ENCODE measurements at places on chromosomes 4 and X. TPM values are rescaled to one million over a fixed set of nuclear protein-coding genes. Genes with fewer than 3 reads are reported as not detected.

DNA sequence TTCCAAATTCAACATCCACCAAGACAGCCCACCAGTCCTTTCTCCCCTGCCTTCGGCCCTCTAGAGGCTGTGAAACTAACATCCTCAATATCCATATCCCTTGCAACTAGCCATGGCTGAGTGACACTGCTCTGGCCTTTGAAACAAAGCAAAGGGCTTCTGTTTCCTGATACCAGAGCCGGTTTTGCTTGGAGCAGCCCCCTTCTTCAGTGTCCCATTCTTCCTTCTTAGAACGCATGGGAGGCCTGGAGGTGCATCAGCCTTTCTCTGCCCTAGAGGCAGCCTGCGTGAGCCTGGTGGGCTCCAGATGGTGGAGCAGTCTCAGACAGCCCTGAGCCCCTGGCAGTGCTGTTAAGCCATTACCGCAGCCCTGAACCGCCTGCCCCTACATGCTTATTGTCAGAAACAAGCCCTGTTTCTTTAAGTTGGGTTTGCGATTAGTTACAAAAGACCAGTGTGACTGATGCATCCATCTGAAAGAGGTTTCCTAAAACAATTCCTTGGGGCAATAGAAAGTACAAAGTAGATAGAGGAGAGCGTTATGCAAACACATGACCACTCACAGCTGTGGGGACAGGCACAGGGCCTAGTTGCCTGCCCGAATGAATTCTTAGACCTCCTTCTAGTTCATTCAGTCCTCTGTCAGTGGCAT lies 74.1 kb downstream of the EVC start:
- no peaks in the 10 kb centered on the region for H3K4me1 ChIP-seq
- H3K27me3 ChIP-seq = no peaks in the 10 kb centered on the region
- H3K36me3 ChIP-seq = peaks cover 35% of the 10 kb centered on the region
- H3K4me3 ChIP-seq = no peak overlapping the region
- DNase-seq = peak; percentile 48

DNA sequence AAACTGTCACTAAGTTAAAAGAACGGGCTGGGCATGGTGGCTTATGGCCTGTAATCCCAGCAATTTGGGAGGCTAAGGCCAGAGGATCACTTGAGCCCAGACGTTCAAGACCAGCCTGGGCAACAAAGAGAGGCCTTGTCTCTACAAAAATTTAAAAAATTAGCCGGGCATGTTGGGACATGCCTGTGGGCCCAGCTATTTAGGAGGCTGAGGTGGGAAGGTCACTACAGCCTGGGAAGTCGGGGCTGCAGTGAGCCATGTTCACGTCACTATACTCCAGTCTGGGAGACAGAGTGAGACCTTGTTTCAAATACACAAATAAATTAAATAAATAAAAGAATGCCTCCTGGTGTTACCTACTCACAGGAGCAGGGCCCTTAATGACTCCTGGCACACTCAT lies 69.5 kb downstream of the APBB2 start:
- no peak for DNase-seq
- peaks cover 7% of the 10 kb centered on the region for H3K36me3 ChIP-seq
- H3K4me3 ChIP-seq = no peak overlapping the region
- H3K27ac ChIP-seq = no peak overlapping the region

- H3K4me1 ChIP-seq = no peaks in the 10 kb centered on the region
- no peak for DNase-seq
- peaks cover 2% of the 10 kb centered on the region for H3K36me3 ChIP-seq
- no peak overlapping the region for H3K4me3 ChIP-seq
- H3K27me3 ChIP-seq = no peaks in the 10 kb centered on the region
- no peak overlapping the region for H3K27ac ChIP-seq
Measured at GRCh38 chrX:77450996-77451395, 3.8 kb downstream of the FGF16 start.

DNA sequence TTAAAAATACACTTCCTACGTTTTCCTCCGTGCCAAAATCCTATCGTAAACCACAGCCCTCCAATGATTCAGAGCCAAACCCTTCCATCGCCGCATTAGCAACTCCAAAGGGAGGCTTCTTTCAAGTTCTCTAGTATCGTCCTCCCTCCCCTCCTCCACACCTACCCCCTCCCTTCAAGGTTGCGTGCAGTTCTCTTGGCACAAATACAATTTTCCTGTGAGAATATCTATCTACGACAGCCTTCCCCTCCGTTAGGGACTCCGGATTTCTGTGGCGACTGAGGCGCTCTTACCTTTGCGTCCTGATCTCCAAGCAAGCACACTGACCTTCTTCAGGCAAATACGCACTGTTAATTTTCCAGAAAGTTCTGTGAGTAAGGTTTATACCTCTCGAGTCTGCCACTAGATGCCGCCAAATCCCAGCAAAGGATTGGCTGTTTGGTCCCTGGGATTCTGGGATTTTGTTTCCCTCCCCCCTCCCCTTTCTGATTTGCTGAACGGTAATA lies 1.2 kb upstream of the MORF4L2 start:
- H3K4me1 ChIP-seq = no peaks in the 10 kb centered on the region
- H3K36me3 ChIP-seq = peaks cover 17% of the 10 kb centered on the region
- no peaks in the 10 kb centered on the region for H3K27me3 ChIP-seq
- DNase-seq = peak; percentile 84
- H3K27ac ChIP-seq = peak overlapping the region; percentile 87

DNA sequence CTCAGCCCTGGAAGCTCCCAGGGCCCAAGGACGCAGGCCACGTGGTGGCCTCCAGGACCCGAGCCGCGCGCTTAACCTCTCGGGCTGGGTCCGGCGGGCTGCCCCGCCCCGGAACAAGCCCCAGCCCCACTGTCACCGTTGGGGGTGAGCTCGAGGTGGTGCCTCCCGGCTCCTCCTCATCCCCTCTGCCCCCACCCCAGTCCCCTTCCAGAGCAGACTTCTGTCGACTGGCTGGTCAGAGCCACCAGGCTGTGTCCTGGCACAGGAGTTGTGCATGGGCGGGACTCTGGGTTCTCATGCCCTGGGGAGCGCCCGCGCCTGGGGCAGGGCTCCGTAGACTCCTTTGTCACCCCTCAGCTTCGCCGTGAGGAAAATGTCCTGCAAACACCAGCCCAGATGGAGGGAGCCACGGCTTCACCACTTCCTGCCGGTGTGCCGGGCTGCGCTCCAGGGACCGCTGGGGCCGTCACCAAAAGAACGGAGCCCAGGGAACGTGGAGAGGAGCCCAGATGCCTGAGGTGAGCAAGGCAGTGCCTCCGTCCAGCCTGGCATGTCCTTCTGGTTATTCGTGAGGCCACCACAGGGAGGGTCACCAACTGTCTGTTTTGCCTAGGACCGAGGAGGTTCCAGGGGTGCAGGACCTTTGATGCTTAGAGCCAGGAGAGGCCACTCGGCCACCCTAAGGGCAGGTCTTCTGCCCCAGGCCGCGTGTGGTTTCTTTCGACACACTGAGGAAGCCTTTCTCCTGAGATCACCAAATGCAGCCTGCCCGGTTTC lies 7.1 kb upstream of the RGS12 start:
- H3K4me3 ChIP-seq = no peak overlapping the region
- peak; percentile 30 for DNase-seq
- no peaks in the 10 kb centered on the region for H3K27me3 ChIP-seq

POU4F2 gene
- not detected for total RNA-seq

- no peaks in the 10 kb centered on the region for H3K36me3 ChIP-seq
- H3K27ac ChIP-seq = no peak overlapping the region
Measured at GRCh38 chr4:56086073-56086541, 137.4 kb downstream of the CEP135 start.

- H3K27me3 ChIP-seq = no peaks in the 10 kb centered on the region
- no peaks in the 10 kb centered on the region for H3K4me1 ChIP-seq
- H3K27ac ChIP-seq = no peak overlapping the region
Measured at GRCh38 chrX:51053741-51054140, 143.2 kb downstream of the BMP15 start.

ZNF141 gene
- 42.1 TPM for total RNA-seq

- no peak within 1 kb of the TSS for H3K27ac ChIP-seq
- no peak within 1 kb of the TSS for H3K4me3 ChIP-seq
- no peaks in the 10 kb centered on the region for H3K36me3 ChIP-seq
- no peaks in the 10 kb centered on the region for H3K4me1 ChIP-seq
- H3K27me3 ChIP-seq = no peaks in the 10 kb centered on the region
- no peak for DNase-seq
Measured at GRCh38 chr4:168496834-168497233, at the start of gene PALLD. Gene PALLD (plus strand): TSS chr4:168497052.

SYTL4 gene
- 0.13 TPM for total RNA-seq

ADAMTS3 gene
- total RNA-seq = 0.94 TPM

- peak overlapping the region; percentile 67 for H3K4me3 ChIP-seq
- H3K4me1 ChIP-seq = no peaks in the 10 kb centered on the region
- peaks cover 22% of the 10 kb centered on the region for H3K27me3 ChIP-seq
- H3K36me3 ChIP-seq = peaks cover 21% of the 10 kb centered on the region
Measured at GRCh38 chrX:151177141-151178027, 1.0 kb downstream of the GPR50 start.

GRCh38 chr4:12499693-12500092 lies 984.4 kb downstream of the RAB28 start:
- H3K27me3 ChIP-seq = no peaks in the 10 kb centered on the region
- no peak for DNase-seq
- no peak overlapping the region for H3K4me3 ChIP-seq
- no peak overlapping the region for H3K27ac ChIP-seq
- no peaks in the 10 kb centered on the region for H3K4me1 ChIP-seq

DNA sequence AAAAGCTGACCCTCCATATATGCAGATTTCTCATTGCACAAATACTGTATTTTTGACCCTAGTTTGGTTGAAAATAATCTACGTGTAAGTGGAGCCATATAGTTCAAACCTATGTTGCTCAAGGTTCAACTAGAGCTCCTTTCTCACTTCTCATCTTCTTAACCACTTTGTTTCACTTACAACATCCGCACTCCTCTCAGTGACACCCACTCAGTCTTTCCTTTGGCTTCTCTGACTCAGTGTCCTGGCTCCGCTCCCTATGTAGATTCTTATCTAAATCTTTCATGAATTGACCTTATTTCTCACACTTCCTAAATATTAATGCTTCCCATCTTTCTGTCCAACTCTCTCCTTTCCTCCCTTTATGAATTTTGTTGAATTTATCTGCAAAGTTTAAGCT lies 32.9 kb upstream of the DKK2 start:
- no peaks in the 10 kb centered on the region for H3K36me3 ChIP-seq
- H3K27me3 ChIP-seq = no peaks in the 10 kb centered on the region
- no peak for DNase-seq
- H3K4me1 ChIP-seq = no peaks in the 10 kb centered on the region

SUV39H1 gene
- total RNA-seq = 16.2 TPM

NALF2 gene
- 11.2 TPM for total RNA-seq

FABP2 gene
- total RNA-seq = not detected

DNA sequence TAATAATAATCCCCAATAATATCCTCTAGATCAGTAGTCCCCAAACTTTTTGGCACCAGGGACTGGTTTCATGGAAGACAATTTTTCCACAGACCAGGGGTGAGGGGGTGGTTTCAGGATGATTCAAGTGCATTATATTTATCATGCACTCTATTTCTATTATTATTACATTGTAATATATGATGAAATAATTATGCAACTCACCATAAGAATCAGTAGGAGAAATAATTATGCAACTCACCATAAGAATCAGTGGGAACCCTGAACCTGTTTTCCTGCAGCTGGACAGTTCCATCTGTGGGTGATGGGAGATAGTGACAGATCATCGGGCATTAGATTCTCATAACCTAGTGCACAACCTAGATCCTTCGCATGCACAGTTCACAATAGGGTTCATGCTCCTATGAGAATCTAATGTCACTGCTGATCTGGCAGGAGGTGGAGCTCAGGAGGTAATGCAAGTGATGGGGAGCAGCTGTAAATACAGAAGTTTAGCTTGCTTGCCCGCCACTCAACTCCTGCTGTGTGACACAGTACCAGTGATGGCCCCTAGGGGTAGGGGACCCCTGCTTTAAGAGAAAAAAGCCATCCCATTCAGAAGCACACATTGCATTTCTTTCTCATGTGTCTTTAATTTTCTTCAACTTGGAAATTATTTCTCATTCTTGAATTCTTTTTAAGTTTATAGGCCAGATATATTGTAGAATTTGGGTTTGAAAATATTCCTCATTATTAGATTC lies 16.0 kb upstream of the SH3RF1 start:
- H3K27me3 ChIP-seq = no peaks in the 10 kb centered on the region
- DNase-seq = no peak
- H3K4me1 ChIP-seq = no peaks in the 10 kb centered on the region
- no peak overlapping the region for H3K27ac ChIP-seq
- H3K4me3 ChIP-seq = no peak overlapping the region
- peaks cover 13% of the 10 kb centered on the region for H3K36me3 ChIP-seq

All from H9 (cell line).